Activated T-cell treated with anti-CD3 and anti-CD28 coated beads, Interleukin-2, amount 50 U/mL, for 1 hour (primary cell): ENCODE measurements at places on chromosomes 3 and 15.

GRCh38 chr3:149479621-149480325, 5.3 kb downstream of the TM4SF4 start:
- DNase-seq, result no peak

DNA sequence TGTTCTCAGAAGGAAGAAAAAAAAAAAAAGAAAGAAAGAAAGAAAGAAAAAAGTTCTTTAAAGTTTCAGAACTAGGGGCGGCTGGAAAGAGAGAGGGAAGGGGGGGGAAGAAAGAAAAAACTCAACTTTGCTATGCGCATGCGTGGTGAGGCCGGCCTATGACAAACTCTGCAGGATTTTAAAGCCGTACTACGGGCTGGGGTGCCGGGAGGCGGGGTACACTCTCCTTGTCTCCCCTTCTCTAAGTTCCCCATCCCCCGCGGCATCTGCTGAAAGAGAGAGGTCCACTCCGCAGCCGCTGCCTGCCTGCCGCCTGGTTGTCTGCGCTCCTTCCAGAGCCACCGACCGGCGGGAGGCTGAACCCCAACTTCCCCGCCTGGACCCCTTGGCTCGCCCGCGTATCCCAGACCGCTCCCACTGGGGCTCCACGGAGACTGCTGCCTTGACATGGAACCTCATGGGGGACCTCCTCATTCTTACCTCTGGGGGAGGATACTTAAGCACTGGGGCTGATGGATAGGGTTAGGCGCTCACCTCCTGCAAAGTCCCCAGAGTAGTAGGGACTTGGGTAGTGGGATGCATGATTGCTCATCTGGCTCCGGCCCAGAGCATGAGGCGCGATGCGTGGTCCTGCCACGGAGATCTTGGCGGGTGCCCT, 1.4 kb upstream of the WNT5A start:
- no peak for DNase-seq

DNA sequence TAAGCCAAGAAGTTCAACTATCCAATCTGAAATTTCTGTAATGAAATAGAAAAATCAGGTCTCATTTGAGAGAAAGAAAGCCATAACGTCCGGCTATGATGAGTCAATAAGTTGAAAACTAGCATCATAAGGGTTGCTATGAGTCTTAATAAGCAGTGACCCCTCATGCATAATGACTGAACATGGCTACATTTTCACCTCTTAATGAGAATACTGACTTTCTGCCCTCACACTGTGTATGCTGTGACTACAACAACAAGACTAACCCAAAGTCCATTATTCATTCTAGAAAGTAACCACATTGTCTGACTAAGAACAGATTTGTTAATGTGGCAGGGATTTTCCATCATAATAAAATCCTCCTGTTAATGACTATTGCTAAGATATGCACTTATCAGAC, 884.0 kb upstream of the CADM2 start:
- DNase-seq, result no peak

DNA sequence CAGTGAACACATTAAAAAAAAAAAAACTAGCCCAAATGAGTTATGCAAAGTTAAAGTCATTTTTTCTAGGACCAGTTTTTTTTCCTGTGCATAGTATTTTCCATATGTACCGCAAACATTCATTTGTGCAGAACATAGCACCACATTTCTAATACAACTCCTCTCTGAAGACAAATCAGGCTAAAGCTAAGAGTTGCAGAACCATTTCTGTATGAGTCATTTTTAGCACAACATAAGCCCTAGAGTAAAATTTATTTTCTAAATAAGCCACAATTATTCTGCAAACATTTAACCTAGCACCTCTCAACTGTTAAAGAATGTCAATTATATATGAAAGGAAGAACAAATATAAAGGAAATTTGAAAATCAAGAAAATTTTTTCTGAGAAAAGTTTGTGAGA, 375.8 kb downstream of the TIGIT start:
- no peak for DNase-seq

GRCh38 chr3:116322750-116323375, 122.4 kb downstream of the LSAMP start:
- no peak for DNase-seq

GRCh38 chr3:120415756-120416155, 35.0 kb downstream of the FSTL1 start:
- no peak for DNase-seq

- DNase-seq, result no peak
Observed at GRCh38 chr15:91751611-91752010, 101.9 kb upstream of the SLCO3A1 start.

DNA sequence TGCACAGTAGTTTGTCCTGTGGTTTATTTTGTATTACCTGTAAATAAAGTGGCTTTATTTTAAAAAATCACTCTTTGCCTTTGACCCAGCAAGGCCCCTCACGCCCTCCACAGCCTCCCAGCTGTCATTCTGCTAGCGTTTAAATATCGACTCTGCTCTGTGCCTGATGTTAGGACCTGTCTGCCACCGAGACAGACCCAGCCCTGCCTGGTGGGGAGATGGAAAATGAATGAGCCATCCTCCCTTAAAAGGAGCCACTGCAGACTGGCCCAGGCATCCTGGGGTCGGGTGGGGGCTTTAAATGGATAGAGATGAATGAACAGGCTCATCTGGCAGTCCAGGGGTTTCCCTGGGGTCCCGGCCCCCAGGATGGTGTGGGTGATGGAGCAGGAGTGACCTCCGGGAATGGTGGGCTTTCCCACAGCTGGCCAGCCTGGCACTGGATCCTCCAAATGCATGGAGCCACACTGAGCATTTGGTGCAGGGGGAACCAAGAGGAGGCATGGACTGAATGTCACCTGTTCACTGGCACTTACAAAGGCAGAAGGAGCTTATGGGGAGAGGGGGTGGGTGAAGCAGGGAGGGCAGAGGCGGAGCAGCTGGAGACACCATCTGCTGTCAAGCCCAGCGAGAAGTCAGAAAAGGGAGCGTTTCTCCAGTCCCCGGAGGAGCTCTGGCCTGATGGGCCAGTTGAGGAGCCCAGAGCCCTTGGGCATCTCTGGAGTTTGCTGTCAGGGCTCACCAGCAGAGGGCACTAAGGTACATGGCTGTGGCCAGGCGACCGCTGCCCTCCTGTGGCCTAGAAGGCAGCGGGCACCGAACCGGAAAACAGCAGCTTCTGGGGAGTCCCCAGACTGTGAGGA, 11.9 kb downstream of the GRM2 start:
- DNase-seq, result no peak

GRCh38 chr15:98419173-98419780, 229.1 kb upstream of the IGF1R start:
- DNase-seq, result no peak

- no peak for DNase-seq
Observed at GRCh38 chr15:69701198-69701597, 248.6 kb downstream of the RPLP1 start.

DNA sequence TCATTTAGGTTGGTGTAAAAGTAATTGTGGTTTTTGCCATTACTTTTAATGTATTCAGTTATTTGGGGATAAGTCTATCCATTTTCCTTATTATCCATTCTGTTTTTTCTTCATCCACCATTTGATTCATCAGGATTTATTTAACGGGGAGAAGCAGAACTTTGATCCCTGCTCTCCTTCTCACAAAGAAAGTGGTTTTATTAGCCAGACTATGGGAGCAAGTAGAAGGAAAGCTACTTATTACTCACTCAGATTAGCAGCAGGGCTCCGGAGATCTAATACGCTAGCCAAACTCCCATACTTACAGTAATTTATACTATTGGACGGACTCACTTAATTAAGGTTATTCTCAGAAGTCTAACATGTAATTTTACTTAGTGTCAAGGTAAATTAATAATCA, 14.7 kb upstream of the TMEM87A start:
- no peak for DNase-seq

- no peak for DNase-seq
Observed at GRCh38 chr3:56879436-56880215, 77.9 kb upstream of the ARHGEF3 start.

GRCh38 chr3:124156866-124157712, 165.2 kb upstream of the ROPN1 start:
- DNase-seq, result no peak

GRCh38 chr3:112789787-112790186, 56.9 kb downstream of the CD200R1L start:
- DNase-seq, result no peak

DNA sequence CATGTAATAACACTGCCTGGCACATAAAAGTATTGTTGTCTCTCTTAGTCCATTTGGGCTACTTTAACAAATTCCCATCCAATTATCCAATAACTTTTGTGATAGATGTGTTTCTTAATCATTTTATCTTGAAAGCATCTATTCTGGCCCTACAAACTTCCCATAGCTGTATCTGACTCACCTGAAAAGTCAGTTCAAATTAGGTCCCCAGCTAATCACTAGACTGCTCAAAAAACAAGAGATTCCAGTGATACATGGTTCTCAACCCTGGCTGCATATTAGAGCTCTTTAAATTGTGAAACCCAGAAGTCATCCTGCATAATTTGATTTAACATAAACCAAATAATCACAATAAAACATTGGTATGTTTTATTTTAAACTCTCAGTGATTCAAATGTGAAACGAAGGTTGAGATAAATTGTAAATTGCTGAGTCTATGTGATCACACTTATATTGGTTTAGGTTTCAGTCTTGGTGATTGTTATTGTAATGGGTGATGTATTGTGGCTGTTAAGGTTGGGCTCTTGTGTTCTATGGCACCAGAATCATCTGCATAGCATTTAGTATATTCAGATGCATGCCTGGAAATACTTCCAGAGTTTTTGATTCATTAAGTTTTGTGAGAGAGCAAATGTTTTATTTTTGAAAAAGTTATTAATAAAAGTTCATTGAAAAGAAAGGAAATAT, 268.9 kb upstream of the KCNMB2 start:
- no peak for DNase-seq

DNA sequence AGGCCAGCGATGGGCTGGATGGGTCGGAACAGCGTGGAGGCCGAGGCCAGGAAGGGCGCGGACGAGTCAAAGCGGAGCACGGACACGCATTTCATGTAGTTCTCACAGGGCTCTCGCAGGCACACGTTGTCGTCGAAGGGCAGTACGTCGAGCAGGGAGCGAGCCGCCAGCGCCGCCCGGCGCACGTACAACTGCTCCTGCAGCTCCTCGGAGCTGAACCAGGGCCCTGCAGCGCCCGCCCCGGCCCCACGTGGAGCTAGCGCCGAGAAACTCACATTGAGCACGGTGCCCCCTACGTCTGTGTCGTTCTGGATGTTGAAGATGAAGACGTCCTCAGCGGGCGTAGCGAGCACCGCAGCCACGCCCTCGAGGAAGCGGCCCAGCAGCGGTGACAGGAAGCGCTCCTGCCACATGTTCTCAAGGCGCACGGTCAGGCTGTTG, 5.8 kb downstream of the CELSR3 start:
- no peak for DNase-seq

DNA sequence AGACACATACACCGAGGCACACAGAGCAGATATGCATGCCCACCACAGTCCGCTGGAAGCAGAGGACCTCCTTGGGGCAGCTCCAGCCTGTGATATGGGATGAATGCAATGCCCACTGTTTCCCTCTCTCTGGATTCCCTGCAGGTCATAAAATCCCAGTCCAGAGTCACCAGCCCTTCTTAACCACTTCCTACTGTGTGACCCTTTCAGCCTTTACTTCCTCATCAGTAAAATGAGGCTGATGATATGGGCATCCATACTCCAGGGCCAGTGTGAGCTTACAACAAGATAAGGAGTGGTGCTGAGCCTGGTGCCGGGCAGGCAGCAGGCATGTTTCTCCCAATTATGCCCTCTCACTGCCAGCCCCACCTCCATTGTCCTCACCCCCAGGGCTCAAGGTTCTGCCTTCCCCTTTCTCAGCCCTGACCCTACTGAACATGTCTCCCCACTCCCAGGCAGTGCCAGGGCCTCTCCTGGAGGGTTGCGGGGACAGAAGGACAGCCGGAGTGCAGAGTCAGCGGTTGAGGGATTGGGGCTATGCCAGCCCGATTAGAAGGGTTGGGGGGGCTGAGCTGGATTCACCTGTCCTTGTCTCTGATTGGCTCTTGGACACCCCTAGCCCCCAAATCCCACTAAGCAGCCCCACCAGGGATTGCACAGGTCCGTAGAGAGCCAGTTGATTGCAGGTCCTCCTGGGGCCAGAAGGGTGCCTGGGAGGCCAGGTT, at the start of gene GNAT1:
Gene GNAT1 (plus strand): TSS at position 675 of the 725 bp plus-strand sequence. CDS start 116 bp downstream, outside the sequence.
- no peak for DNase-seq

- DNase-seq, result no peak
Observed at GRCh38 chr15:29935296-29936004, 113.2 kb upstream of the TJP1 start.

GRCh38 chr3:50160561-50160983, 5.4 kb downstream of the SEMA3F start:
- DNase-seq, result no peak

DNA sequence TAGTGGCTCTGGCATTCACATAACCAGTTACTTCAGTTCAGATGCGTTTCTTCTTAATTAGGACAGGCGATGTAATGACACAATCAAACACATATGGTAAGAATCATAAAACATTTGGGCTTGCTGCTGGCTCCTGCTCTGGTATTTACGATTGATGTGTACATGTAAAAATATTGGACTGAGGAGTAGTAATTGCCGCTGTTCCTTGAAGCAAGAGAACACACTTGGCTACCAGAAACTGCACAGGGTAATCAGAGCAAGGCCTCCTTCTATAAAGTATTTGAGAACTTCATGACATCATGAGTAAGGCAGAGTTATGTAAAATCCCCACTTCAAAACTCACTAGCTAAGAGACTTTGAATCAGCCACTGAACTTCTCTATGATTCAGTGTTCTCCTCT, 158.1 kb downstream of the SSR3 start:
- no peak for DNase-seq

GRCh38 chr15:100120111-100120510, 221.7 kb downstream of the ADAMTS17 start:
- DNase-seq, result no peak

DNA sequence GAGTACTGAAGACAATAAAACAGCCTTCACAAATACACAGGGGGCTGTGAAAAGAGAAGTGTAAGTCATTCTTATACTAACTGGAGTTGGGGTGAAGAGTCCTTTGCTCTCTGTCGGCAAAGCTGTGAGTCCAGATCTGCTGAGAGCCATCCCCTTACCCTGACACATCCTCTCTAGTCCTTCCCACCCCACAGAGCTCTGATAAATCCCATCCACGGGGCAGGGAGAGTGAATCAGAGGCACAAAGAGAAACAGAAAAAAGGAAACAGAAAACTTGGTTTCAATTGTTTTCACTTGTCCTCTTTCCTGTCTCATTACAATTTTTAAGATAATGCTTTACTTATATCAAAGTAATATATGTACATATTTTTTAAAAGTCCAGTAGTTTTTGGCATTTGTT, 18.2 kb upstream of the ZNF639 start:
- no peak for DNase-seq

DNA sequence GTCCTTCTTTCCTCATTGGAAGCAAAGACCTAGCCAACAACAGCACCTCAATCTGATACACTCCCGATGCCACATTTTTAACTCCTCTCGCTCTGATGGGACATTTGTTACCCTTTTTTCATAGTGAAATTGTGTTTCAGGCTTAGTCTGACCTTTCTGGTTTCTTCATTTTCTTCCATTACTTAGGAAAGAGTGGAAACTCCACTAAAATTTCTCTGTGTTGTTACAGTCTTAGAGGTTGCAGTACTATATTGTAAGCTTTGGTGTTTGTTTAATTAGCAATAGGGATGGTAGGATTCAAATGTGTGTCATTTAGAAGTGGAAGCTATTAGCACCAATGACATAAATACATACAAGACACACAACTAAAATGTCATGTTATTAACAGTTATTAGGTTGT, 29.6 kb upstream of the CRTC3 start:
- no peak for DNase-seq
